ENCODE measurements at places on chromosomes 5 and 9. TPM values are rescaled to one million over a fixed set of nuclear protein-coding genes. Genes with fewer than 3 reads are reported as not detected.

The MSX2 gene
- 15.9 TPM for total RNA-seq

The ZNF483 gene
- 1.8 TPM for total RNA-seq

The MOB3B gene
- 0.15 TPM for total RNA-seq

The ENHO gene
- not detected for total RNA-seq

The STPG3 gene
- total RNA-seq = 0.66 TPM

The CER1 gene
- not detected for total RNA-seq

The FRMPD1 gene
- total RNA-seq = not detected

The FYB1 gene
- under 0.01 TPM for total RNA-seq

The LRRC14B gene
- not detected for total RNA-seq
